ENCODE measurements at places on chromosomes 11 and 22. TPM values are rescaled to one million over a fixed set of nuclear protein-coding genes. Genes with fewer than 3 reads are reported as not detected.

Gene PHLDA2
- 20.4 TPM for total RNA-seq

DNA sequence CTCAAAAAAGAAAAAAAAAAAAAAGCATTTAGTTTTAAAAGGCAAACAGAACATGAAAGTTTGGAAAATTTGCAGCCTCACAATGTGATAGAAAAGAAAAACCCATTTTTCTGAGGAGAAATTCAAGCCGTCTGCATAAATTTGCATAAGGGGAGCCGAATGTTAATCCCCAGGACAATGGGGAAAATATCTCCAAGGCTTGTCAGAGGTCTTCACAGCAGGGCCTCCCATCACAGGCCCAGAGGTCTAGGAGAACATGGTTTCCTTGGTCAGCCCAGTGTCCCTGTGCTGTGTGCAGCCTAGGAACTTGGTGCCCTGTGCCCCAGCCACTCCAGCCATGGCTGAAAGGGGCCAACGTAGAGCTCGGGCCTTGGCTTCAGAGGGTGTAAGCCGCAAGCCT lies 109.1 kb downstream of the TRIM44 start:
- H3K4me3 ChIP-seq, result no peak overlapping the region
- H3K4me1 ChIP-seq, result no peaks in the 10 kb centered on the region
- H3K27me3 ChIP-seq, result no peaks in the 10 kb centered on the region
- no peak overlapping the region for H3K27ac ChIP-seq
- no peaks in the 10 kb centered on the region for H3K36me3 ChIP-seq

- H3K27me3 ChIP-seq, result no peaks in the 10 kb centered on the region
- DNase-seq, result no peak
- H3K36me3 ChIP-seq, result no peaks in the 10 kb centered on the region
- no peak overlapping the region for H3K4me3 ChIP-seq
These were observed 63.0 kb downstream of the PARVG start for GRCh38 chr22:44243761-44244160.

- no peaks in the 10 kb centered on the region for H3K27me3 ChIP-seq
- no peak overlapping the region for H3K4me3 ChIP-seq
- H3K4me1 ChIP-seq, result no peaks in the 10 kb centered on the region
- DNase-seq, result no peak
These were observed 420.0 kb downstream of the MN1 start for GRCh38 chr22:27381552-27381951.

DNA sequence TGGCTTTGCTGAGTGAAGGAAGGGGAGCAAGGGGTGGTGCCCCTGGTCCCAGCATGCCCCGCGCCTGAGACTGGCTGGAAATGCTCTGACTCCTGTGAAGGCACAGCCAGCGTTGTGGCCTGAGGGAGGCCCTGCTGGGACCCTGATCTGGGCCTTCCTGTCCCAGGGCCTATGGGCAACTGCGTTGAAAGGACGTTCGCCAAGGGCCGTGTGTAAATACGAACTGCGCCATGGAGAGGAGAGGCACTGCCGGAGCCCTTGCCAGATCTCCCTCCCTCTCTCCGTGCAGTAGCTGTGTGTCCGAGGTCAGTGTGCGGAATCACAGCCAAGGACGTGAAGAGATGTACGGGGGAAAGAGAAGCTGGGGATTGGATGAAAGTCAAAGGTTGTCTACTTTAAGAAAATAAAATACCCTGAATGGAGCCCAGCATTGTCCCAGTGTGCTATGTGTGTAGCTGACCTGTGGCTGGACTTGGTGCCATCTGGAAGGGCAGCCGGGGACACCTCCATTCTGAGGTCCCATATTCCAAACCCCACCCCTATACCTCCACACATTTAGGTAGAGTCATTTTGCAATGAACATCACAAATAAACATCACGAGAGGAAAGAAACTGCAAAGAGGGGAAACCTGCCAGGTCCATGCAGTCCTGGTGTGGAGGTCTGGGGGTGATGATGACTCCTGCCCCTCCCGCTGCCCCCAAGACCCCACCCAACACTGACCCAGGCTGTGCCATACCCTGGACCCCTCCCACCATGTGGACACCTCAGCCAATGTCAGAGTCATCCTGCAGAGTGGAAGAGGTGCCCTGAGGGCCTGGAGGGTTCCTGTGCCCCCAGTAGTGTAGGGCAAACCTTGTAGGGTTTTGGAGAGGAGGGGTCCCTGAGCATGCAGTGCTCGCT lies 16.9 kb downstream of the RSPH14 start:
- H3K27me3 ChIP-seq, result no peaks in the 10 kb centered on the region
- no peak overlapping the region for H3K27ac ChIP-seq

Gene CHADL
- 8.2 TPM for total RNA-seq

Gene HOATZ
- 1.0 TPM for total RNA-seq

Gene IL18
- 8.8 TPM for total RNA-seq

GRCh38 chr22:36885474-36885873 lies 24.7 kb downstream of the NCF4 start:
- DNase-seq, result no peak
- H3K27ac ChIP-seq, result no peak overlapping the region
- no peaks in the 10 kb centered on the region for H3K36me3 ChIP-seq
- no peak overlapping the region for H3K4me3 ChIP-seq

- H3K4me1 ChIP-seq, result no peaks in the 10 kb centered on the region
- H3K27me3 ChIP-seq, result no peaks in the 10 kb centered on the region
- no peak overlapping the region for H3K27ac ChIP-seq
These were observed 4.7 kb upstream of the NXPE2 start for GRCh38 chr11:114673661-114674060.

DNA sequence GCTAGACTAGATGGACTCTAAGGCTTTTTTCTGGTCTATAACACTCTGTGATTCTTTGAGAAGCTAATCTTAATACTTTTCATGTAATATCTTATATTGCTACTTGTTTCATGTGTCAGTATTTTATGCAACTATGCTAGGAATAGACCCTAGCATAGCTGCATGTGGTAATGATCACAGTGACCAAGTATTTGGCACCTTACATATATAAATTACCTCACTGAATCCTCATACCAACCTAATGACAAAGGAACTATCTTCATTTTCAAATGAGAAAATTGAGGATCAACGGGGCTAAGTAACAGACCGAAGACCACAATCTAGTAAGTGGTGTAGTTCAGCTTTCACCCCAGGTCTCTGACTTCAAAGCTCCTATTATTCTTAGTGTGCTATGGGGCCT lies 327.3 kb upstream of the PITPNB start:
- DNase-seq, result no peak
- H3K4me1 ChIP-seq, result no peaks in the 10 kb centered on the region
- no peak overlapping the region for H3K4me3 ChIP-seq
- no peaks in the 10 kb centered on the region for H3K36me3 ChIP-seq
- H3K27ac ChIP-seq, result no peak overlapping the region
- no peaks in the 10 kb centered on the region for H3K27me3 ChIP-seq

DNA sequence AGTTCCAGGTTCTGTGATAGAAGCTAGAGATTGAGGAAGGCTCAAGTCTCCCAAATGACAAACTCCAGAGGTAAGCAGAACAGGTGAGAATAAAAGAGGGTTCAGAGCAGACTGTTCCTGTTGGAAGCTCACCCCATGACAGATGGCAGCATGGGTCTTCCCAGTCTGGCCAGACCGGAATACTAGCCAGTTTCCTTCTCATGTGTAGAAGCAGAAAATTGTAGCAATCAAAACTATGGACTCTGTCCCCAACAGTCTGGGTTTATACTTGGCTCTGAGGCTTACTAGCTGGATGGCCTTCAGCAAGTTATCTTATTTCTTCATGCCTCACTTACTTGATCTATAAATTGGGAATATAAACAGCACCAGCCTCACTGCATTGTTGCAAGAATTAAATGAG lies 494.8 kb downstream of the MN1 start:
- DNase-seq, result no peak

DNA sequence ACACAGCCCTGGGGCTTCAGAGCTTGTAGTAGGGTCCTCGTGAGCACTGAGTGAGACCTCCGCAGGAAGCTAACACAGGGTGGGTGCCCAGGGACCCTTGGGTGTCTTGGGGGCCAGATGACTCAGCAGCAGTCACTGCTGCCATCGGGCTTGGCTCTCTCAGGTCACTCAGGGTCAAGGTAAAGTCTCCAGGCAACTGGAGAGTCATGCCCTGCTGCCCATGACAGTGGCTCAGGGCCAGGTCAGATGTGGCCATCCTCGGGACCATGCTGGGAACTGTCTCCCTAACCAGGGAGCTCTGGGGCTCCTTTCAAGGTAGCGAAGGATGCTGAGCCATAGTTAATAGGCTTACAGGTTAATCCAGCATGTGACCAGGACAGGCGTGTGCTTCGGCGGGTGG lies 44.4 kb upstream of the SLC22A12 start:
- no peaks in the 10 kb centered on the region for H3K36me3 ChIP-seq
- H3K4me1 ChIP-seq, result no peaks in the 10 kb centered on the region
- no peaks in the 10 kb centered on the region for H3K27me3 ChIP-seq
- H3K27ac ChIP-seq, result no peak overlapping the region
- H3K4me3 ChIP-seq, result no peak overlapping the region

- no peak for DNase-seq
- H3K27me3 ChIP-seq, result no peaks in the 10 kb centered on the region
- no peak overlapping the region for H3K27ac ChIP-seq
- no peaks in the 10 kb centered on the region for H3K4me1 ChIP-seq
- no peaks in the 10 kb centered on the region for H3K36me3 ChIP-seq
- no peak overlapping the region for H3K4me3 ChIP-seq
These were observed 239.2 kb upstream of the TBCEL start for GRCh38 chr11:120784566-120785251.

DNA sequence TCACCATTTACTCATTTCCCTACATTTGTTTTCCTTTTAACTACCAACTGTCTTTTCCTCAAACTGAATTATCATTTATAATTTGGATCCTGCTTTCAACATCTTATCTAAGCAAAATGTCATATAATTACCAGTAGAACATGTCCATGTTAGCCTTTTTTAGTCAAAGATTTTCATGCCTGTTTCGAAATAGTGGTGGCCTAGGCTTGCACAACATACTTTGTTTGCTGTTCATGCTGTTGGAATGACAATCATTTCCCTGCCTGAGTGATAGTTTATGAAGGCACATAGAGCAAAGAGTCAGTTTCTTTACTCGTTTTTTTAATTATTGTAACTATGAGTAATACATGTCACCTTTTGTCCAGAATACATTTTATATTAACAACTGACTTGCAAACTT lies 144.3 kb upstream of the ANO3 start:
- no peaks in the 10 kb centered on the region for H3K36me3 ChIP-seq
- DNase-seq, result no peak
- no peak overlapping the region for H3K27ac ChIP-seq

- H3K27me3 ChIP-seq, result no peaks in the 10 kb centered on the region
- no peak overlapping the region for H3K27ac ChIP-seq
- H3K4me1 ChIP-seq, result no peaks in the 10 kb centered on the region
- no peaks in the 10 kb centered on the region for H3K36me3 ChIP-seq
These were observed 11.6 kb upstream of the OLFML1 start for GRCh38 chr11:7473717-7474116.

Gene UBQLN3
- 2.8 TPM for total RNA-seq

DNA sequence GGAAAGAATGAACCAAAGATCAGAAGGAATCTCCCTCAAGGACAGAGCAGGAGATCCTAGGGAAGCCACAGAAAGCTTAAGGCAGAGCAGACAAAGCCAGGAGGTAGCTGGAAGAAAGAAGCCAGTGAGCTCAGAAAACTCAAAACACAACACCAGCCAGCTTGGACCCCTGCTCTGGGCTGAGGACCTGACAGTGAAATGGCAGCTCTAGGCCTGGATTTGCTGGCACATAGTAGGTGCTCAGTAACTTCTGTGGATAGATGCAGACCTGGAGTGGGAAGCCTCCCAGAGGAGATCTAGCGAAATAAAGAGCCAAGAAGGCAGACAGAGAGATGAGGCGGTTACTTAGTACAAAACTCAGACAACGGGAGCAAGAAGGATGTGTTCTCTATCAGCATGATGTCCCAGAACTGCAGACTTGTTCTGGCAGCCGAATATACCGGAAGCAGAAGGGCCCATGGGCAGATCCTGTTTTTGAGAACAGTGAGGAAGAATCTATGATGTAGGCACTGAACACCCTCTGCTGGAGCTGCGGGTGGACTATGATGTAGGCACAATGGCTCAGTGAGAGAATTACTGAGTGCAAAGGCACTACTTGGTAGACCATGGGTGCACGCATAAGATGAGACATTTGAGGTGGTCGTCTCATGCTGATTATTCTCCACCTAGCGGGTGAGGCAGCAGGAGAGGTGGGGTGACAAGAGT lies 4.8 kb downstream of the ROBO4 start:
- no peak overlapping the region for H3K27ac ChIP-seq
- no peak for DNase-seq
- H3K27me3 ChIP-seq, result no peaks in the 10 kb centered on the region
- no peaks in the 10 kb centered on the region for H3K4me1 ChIP-seq

- H3K27ac ChIP-seq, result no peak overlapping the region
- peaks cover 26% of the 10 kb centered on the region for H3K4me1 ChIP-seq
- DNase-seq, result no peak
- no peak overlapping the region for H3K4me3 ChIP-seq
- no peaks in the 10 kb centered on the region for H3K27me3 ChIP-seq
These were observed 5.0 kb downstream of the RPL3 start for GRCh38 chr22:39314251-39314971.

- H3K27ac ChIP-seq, result no peak overlapping the region
- peak; percentile 70 for DNase-seq
- H3K27me3 ChIP-seq, result no peaks in the 10 kb centered on the region
- H3K4me1 ChIP-seq, result no peaks in the 10 kb centered on the region
- no peaks in the 10 kb centered on the region for H3K36me3 ChIP-seq
These were observed 90.3 kb upstream of the PITPNB start for GRCh38 chr22:28009272-28009827.

Gene AIFM3
- total RNA-seq, result 1.4 TPM

DNA sequence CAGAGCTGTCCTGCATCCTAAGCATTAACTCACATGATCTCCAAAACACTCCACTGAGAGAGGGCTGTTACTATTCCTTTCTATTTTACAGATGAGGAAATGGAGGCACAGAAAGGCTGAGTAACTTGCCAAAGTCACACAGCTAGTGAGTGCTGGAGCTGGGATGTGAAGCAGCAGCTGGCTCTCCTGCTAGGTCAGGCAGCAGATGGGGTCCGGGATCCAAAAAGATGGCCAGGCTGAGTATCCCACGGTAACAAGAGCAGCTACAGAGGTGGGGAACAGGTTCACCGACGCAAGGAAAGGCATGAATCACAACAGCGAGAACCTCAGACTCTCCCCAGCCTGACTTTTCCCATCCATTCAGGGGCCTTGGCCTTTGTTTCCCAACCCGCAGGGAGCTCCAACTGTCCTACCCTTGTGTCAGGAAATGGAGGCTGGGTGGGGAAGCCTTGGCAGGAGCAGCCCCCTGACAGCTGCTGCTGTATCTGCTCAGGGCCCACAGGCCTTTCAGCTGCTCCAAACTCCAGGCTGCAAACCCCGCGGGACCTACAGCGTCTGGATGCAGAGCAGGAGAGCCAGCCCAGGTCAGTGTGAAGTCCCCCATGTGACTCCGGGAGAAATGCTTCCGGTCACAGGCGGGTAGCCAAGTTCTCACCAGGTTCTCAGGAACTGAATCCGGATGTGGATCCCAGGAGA lies 29.5 kb downstream of the DKK3 start:
- H3K27me3 ChIP-seq, result no peaks in the 10 kb centered on the region
- no peaks in the 10 kb centered on the region for H3K4me1 ChIP-seq
- no peak for DNase-seq
- H3K27ac ChIP-seq, result peak overlapping the region; percentile 42

Gene DERL3
- total RNA-seq, result not detected

DNA sequence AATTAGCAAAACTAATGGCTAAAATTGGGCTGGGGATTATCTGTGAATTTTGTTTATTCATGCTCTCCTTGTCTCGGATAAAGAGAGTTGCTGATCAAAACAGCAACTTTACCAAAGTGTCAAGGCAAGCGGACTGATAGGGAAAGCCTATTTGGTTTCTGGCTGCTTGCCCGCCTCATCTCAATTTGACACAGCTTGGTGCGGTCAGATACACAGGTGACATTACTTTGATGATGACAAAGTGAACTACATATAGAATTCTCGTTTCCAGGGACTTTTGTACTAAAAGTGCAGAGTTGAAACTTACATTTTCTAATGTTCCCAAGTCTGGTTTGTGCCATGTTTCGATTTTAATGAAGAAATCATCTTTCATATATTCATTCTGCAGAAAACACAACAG lies 22.8 kb downstream of the PITPNB start:
- H3K4me1 ChIP-seq, result no peaks in the 10 kb centered on the region
- no peaks in the 10 kb centered on the region for H3K27me3 ChIP-seq
- no peak for DNase-seq
- no peak overlapping the region for H3K27ac ChIP-seq

Measured in prostate gland (tissue), 2 donors.